ENCODE measurements at places on chromosomes 2 and 18. TPM values are rescaled to one million over a fixed set of nuclear protein-coding genes. Genes with fewer than 3 reads are reported as not detected.

DNA sequence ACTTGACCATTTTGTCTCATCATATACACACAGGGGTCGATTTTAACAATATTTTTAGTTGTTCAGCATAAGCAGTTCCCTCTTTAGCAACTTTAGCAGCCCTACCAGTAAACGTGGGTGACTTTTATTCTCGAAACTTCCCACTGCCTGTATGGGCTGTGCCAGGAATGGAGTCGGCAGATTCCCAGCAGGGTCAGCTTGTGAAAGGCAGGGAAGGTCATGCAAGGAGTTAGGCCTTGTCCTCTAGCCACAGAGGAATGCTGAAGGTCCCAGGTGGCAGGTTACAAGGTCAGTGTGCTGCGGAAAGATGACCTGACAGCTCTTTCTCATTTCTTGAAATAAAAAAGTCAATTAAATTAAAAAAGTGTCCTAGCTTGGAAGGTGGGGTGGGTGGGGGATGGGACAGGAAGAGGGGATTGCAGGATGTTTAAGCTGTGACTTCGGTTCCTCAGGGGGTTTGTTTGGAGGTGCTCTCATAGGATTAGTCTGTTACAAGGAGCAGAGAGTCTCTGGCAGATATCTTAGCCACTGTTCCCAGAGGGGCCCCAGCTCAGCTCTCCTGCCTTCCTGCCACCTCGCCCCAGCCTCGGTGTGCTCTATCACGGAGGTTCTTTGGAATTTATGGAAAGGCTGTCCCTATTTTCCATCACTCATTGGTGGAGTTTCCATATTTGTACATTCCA lies 21.4 kb downstream of the DRC1 start:
- DNase-seq: no peak

- no peak for DNase-seq
Measured at GRCh38 chr2:26653207-26654060, 12.3 kb upstream of the CIB4 start.

DNA sequence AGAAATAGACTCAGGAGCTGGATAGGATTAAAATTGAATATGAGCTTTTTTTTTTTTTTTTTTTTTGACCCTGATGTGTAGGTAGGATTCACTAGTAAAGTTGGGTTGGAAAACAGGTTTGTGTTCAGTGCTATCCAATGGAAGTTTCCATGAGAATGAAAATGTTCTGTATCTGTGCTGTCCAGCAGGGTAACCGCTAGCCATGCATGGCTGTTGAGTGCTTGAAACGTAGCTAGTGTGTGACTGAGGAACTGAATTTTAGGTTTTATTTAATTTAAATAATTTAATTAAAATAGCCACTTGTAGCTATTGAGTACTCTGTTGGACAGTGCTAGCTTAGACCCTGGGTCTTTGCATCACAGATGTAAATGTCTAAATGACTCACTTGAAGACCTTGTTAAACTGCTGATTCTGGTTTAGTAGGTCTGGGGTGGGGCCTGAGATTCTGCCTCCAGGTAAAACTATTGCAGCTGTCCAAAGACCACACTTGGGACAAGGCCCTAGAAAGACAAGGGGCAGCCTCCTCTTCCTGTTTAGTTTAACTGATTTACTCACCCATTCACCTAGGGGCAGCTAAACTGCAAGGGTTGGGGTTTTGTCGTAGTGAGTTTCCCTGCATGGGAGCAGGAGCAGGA lies 84.7 kb upstream of the STON1 start:
- no peak for DNase-seq

GRCh38 chr2:240413813-240414429 lies 21.5 kb upstream of the GPC1 start:
- DNase-seq: no peak

ST6GAL2 gene
- total RNA-seq: 5.9 TPM

All from skin of body (tissue), 3 donors.